ENCODE measurements at places on chromosomes 4 and X.

DNA sequence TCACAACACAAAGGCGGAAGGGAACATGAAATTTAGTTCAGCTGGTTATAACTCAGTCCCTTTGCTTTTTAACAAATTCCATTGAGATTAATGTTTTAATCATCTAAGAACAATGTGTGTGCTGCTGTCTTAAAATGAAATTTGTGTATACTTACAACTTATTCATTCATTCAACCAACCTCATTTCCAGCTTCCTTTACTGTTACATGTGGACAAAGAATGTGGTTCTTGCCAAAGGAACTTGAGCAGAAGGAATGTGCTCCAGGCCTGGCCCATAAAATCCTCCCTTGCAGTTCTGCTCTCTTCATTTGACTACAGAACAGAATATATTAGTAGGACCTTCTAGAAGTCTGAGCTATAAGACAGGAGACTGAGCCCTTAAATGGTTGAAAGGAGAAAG, 176.8 kb upstream of the GLRA2 start:
- DNase-seq = no peak

- no peak for DNase-seq
These were observed 27.1 kb upstream of the ALB start for GRCh38 chr4:73376976-73377375.

DNA sequence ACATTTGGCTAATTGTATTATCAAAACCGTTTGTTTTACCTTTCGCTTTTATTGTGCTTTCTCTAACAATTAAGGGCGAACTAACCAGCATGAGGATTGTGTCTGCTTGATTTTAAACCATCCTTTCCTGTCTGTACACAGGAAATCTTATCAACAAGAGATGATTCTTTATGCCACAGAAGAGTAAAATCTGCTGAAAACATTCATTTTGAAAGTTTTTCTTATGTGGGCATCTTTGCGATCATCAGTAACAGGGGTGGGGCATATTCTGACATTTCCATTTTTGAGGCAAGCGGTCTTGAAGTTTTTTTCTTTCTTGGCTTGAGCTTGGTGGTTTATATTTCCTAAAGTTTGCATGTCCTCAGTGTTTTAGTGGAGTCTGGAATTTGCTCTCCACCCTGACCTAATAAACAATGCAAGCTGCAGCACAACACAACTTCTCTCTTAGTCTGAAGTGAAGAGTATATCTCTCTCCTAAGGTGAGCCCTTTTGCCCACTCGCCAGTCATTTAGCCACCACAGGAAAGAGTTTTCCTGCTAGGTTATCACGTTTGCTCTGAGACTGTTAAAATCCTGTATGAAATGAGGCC, 26.6 kb downstream of the NFKB1 start:
- DNase-seq = no peak

DNA sequence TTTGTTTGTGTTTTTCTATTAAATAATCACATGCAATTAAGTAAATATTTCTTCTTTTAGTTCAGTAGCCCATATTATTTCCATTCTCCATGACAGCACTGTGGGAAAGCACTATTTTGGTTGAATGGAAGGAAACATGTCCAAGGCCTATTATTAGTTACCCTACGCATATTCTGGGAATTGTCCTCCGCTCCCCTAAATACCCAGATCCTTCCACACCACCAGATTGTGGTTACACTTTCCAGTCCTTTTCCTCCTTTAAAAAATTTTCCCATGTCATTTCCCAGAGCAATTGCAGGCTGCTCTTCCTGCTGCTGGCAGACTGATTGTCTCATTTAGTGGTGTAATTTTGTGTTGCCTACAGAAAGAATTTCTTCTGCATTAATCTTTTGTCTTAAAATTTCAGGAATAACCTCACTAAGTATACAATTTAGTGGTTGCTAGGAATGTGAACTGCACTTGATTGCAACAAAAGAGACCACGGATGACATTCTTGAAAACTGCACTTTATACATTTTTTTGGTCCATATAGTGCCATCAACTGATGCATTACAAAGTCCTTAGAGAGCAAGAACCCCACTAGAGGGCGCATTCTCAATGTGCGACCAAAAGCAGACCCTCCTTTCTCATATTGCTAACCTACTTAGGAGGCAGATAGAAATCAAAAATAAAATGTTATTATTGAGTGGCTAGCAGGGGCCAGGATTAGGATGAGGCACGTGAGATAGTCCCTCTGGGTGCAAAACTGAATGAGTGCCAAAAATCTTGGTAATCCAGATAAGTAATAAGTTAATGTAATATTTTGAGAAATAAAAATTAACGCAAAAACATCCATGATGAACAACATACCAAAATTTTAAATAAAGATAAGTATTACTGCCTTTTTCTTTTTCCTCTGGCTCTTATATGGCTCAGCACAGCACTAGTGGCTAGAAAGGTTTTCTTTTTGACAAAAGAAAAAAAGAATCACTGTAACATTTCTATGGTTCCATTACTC, 98.8 kb upstream of the IQCM start:
- no peak for DNase-seq

DNA sequence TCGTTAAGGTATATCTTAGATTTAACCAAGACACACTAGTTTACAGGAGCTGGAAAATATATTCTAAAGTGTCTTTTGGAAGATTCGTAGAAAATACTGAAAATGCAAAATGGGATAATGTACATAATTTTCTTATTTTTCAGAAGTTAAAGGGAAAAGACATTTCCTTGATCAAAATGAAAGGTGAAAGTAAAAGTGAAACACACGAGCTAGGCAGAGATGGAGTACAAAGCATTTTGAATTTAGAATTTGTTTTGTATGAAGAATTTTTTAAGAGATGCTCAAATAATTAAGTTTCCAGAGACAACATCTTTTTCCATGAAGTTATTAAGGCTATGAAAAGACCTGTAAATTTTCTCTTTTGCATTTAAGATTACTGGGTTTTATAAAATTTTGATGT, 2192.6 kb upstream of the AGA start:
- DNase-seq = no peak
